ENCODE measurements at places on chromosomes 2 and 18.

DNA sequence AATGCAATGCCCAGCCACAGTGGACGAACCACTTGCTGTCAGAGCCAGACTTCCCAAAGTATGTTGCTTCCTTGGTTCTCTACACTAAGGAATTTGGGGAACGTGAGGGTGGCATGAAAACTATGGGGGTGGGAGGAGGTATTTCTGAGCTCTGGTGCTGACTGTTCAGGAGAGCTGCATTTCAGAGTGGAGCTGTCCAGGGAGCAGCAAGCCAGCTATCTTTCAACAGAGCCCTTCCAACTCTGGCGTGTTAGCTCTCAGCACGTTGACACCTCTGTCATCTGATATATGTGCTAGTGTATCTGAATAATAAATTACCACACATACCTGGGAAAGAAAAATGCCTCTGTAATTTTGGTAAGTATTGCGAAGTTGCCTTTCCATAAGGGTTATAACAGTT lies 66.1 kb downstream of the SAP130 start:
- no peak for DNase-seq

DNA sequence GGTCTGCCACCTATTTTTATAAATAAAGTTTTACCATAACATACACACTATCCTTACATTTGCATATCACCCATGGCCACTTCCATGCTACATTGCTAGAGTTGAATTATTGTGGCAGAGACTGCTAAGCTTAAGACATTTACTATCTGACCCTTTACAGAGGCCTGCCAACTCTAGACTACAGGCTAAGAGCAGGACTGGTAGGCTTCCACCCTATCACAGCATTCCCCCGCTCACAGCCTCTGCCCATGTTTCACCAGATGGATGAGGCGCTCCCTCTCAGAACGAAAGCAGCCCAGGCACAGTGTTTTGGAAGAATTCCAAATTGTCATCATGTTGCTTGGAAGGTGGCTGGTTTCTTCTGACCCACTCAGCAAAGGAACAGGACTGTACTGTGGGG lies 91.7 kb upstream of the SLC35G4 start:
- DNase-seq = no peak

DNA sequence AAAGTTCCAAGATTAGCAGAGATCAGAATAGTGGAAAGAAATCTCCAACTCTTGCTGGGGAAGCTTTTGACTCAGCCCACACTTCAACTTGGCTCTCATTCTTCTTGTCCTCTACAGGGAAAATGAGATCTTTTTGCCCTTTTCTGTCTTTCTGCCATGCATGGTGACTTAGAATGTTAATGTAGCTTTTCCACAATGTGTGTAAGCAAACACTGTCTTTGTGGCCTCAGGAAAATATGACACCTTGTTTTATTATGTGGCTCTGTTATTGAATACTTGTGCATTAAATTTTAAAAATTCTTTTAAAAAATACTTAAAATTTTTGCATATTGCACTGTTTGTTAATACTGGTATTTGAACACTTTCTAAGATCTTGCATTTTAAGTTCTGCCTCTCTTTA lies 65.4 kb upstream of the WDR75 start:
- no peak for DNase-seq

- no peak for DNase-seq
These were observed 23.6 kb upstream of the SEMA4C start for GRCh38 chr2:96893289-96894150.

DNA sequence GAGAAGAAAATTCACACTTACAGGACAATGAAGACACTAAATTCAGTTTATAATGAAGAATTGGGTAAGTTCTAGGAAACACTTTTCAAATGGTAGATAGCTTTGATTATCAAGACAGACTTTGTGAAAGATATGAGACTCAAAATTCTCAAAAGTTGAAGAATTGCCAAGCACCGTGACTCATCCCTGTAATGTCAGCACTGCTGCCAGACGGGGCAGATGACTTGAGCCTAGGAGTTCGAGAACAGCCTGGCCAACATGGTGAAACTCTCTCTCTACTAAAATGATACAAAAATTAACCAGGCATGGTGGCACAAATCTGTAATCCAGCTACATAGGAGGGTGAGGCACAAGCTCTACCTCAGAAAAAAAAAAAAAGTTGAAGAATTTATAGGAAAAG lies 1820.1 kb upstream of the LRRTM1 start:
- no peak for DNase-seq

- no peak for DNase-seq
These were observed 36.5 kb upstream of the SIX2 start for GRCh38 chr2:45045706-45046105.

DNA sequence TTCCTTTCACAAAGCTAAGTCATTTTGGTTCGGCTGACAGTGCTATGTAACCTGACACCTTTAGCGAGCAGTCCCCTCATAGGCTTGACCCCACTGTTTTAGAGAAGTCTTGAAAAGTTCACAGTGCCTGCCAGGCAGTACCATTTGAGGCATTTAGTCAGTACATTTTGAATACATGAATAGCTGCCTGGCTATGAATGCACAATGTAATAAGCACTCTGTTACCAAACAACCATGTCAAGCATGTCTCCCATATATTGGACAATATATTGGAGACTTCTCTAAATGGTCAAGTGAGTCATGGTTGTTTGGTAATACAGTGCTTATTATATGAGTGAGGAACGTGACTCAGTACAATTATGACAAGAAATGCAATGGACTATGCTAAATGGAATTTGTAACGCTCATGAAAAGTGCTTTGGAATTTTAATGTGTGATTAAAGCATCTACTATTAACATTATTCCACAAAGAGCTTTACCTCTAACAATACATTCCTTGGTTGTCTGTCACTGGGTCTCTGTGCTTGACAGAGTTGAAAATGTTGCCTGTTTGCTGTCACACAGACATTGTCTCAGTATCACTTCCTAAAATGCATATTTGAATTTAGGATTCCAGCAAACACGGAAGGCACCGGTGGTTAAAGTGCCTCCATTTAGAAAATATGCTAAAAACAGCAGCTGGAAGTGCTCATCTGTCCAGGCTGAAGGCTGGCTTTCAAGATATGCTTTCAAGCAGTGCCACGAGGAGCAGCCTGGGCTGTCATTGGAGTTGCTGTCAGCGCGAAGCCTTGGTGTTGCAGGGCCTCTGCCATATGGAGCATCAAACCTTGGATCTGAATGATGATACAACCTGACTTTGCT lies 458.6 kb downstream of the FBXO15 start:
- no peak for DNase-seq
